ENCODE measurements at places on chromosomes 13 and 19.
A peak's percentile ranks its signal among the peaks of the same experiment; 100 is the strongest.

GRCh38 chr13:22812793-22813192 is 368.0 kb upstream of the SGCG start:
- DNase-seq = no peak

GRCh38 chr19:56764196-56764695 is 76.3 kb downstream of the PEG3 start:
- DNase-seq = no peak

- peak; percentile 70 for DNase-seq
These were observed 638.2 kb upstream of the SPRY2 start for GRCh38 chr13:80979035-80979641.

DNA sequence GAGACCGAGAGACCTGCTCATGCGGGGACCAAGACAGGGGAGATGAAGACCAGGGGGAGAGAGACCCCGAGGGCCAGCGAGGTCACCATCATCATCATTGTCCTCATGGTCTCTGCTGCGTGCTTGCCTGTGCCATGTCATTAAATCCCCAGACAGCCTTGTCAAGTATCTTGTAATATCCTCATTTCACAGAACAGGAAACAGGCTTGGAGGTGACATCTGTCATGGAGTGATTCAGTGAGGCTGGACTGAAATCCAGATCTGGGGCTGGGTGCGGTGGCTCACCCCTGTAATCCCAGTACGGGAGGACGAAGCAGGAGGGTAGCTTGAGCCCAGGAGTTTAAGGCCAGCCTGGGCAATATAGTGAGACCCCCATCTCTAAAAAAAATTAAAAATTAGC is 5.9 kb upstream of the NANOS2 start:
- DNase-seq = no peak

GRCh38 chr13:46160471-46161066 is 21.4 kb downstream of the LCP1 start:
- no peak for DNase-seq

GRCh38 chr19:21233691-21234090 is 91.9 kb downstream of the ZNF431 start:
- no peak for DNase-seq

DNA sequence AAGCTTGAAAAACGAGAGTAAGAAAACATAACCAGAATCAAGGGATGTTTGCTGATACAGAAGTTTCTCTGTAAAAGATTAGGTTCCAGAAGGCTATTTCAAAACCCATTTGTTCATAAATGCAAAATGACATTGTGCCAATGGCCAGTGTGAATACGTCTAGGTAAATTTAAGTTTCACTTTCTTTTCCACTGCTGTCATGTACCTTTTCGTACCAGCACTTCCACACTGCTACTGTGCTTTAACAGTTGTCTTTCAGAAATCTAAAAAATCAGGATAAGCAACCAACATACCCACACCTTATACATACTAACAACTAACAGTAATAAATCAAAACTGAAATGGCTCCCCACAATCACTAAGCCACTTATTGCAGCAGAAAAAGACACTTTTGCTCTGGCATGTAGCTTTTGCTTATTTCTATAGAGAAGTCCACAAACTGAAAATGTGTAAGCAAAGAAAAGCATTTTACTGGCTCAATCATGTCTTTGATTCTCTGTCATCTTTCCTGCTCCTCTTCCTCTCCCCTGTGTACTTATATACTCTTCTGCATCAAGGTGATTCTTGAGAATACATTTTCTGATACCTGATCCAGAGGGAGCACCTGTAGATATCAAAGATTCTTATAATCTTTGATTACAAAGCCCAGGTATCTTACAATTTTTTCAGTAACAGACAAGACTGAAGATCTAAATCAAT is 34.3 kb downstream of the ELF1 start:
- DNase-seq = no peak

- DNase-seq = no peak
These were observed 8.4 kb upstream of the C13orf46 start for GRCh38 chr13:113982296-113982661.

GRCh38 chr13:44833139-44833538 is 156.1 kb downstream of the NUFIP1 start:
- no peak for DNase-seq

All from SJSA1 (cell line).